ENCODE measurements at places on chromosomes 3 and 15. TPM values are rescaled to one million over a fixed set of nuclear protein-coding genes. Genes with fewer than 3 reads are reported as not detected.

- H3K36me3 ChIP-seq = no peaks in the 10 kb centered on the region
- no peak overlapping the region for H3K4me3 ChIP-seq
- no peak for DNase-seq
- no peaks in the 10 kb centered on the region for H3K4me1 ChIP-seq
These were observed 14.1 kb upstream of the CCR4 start for GRCh38 chr3:32937331-32937730.

GRCh38 chr3:170528726-170529125 is 57.1 kb downstream of the SLC7A14 start:
- no peak overlapping the region for H3K4me3 ChIP-seq
- no peaks in the 10 kb centered on the region for H3K27me3 ChIP-seq
- no peak overlapping the region for H3K27ac ChIP-seq
- H3K36me3 ChIP-seq = no peaks in the 10 kb centered on the region

DNA sequence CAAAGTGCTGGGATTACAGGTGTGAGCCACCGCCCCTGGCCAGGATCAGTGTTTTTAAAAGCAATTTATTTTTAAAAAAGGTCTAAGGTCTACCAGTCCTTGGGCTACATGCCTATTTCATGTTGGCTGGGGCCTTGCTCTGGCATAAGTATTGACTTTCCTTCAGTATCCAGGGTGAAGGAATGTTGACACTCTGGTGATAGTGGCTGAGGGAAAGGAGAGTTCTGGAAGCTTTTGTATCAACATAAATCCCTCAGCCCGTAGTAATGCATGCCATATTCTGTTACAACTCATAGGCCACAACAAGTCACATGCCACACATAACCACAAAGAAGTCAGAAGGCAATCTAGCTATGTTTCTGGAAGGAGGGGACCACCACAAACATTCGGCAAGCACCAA is 273.9 kb downstream of the ROBO2 start:
- no peaks in the 10 kb centered on the region for H3K27me3 ChIP-seq
- no peak overlapping the region for H3K27ac ChIP-seq
- no peak overlapping the region for H3K4me3 ChIP-seq
- no peak for DNase-seq

DNA sequence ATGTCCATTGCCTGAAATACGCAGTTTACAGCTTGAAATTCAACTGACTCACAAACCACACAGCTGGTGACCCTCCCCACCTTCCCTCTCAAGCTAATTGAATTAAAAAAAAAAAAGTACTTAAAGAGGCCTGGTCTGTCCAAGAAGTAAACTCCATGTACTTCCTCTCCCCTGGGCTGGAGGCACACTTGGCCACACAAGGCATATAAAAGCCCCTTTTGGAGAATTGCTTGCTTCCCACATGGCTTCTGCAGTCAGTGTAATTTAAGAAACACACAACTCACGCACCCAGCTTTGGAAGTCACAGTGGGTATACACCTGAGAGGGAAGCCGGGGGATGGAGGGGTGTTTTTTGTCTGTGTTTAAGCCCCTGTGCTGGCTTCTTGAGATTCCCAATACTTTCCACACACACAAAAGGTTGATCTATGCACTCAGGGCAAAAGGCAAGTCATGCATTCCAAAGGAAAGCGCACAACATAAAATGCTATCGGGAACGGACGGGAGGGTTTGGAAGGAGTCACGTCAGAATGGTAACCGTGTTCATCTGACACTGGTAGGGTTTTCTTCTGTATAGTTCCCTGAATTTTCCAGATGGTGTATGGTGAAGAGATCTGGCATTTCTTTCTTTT is 106.6 kb upstream of the ALDH1A3 start:
- DNase-seq = no peak
- no peaks in the 10 kb centered on the region for H3K4me1 ChIP-seq
- no peak overlapping the region for H3K27ac ChIP-seq
- H3K4me3 ChIP-seq = no peak overlapping the region
- H3K27me3 ChIP-seq = no peaks in the 10 kb centered on the region

- H3K27me3 ChIP-seq = no peaks in the 10 kb centered on the region
- peaks cover 27% of the 10 kb centered on the region for H3K4me1 ChIP-seq
- H3K4me3 ChIP-seq = peak overlapping the region; percentile 64
- H3K27ac ChIP-seq = peak overlapping the region; percentile 37
- DNase-seq = peak; percentile 85
These were observed 367.9 kb upstream of the PROK2 start for GRCh38 chr3:72152551-72153476.

DNA sequence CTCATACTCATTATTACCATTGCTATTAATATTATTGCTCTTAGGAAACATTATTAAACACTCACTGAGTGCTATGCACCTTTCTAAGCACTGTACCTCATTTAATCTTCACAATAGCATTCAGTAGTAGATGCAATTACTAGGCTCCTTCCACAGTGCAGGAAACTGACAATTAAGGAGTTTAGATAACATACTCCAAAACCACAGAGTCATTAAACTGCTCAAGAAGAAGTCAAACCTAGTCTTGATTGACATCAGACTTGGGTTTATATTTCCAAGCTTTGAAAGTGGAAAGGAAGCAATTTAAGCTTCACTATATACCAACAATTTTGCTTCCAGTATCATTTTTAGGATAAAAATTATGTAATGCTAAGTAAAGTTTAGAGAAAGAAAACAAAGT is 490.1 kb upstream of the ARRDC4 start:
- no peak for DNase-seq
- H3K27ac ChIP-seq = no peak overlapping the region
- no peaks in the 10 kb centered on the region for H3K36me3 ChIP-seq
- no peaks in the 10 kb centered on the region for H3K27me3 ChIP-seq

DNA sequence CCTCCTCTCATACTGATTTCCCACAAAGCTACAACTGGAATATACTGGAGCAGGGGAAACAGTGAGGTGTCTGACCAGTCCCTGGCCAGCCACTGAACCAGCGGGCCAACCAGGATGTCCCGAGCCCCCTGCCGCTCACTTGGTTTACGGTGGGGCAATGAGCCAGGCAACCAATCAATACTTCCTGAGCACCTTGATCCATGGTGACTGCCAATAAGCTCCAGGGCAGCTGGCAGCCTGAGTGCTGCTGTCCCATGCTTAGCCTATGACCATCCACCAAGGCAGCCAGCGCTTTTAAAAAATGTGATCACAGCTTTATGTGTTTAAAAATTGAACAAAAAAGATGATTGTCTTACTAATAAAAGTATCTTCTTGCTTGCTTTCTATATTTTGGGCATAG is 4.2 kb downstream of the SCN10A start:
- no peak for DNase-seq
- H3K27me3 ChIP-seq = no peaks in the 10 kb centered on the region
- H3K36me3 ChIP-seq = no peaks in the 10 kb centered on the region
- no peaks in the 10 kb centered on the region for H3K4me1 ChIP-seq
- H3K27ac ChIP-seq = no peak overlapping the region

- peaks cover 3% of the 10 kb centered on the region for H3K36me3 ChIP-seq
- H3K27me3 ChIP-seq = no peaks in the 10 kb centered on the region
These were observed 96.9 kb upstream of the RPL32 start for GRCh38 chr3:12938258-12938711.

Gene STIMATE
- total RNA-seq = 10.3 TPM

Gene AGTR1
- total RNA-seq = 4.0 TPM

Gene NECTIN3
- 111 TPM for total RNA-seq

Gene MAP2K1
- total RNA-seq = 56.2 TPM

Gene SEMA7A
- total RNA-seq = 132 TPM
